ENCODE measurements at places on chromosomes 5 and 9.
A peak's percentile ranks its signal among the peaks of the same experiment; 100 is the strongest.

DNA sequence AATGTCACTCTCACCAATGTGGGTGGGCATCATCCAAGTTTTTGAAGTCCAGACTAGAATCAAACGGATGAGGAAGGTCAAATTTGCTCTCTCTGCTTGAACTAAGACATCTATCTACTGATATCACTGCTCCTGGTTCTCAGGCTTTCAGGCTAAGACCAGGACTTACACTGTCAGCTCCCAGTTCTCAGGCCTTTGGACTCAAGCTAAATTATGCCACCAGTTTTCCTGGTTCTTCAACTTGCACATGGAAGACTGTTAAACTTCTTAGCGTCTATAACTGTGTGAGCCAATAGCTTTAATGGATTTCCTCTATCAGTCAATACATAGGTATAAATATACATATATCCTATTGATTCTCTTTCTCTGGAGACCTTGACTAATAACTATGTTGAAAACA is 35.3 kb downstream of the LYRM7 start:
- no peak for DNase-seq

GRCh38 chr5:63011158-63011557 is 432.5 kb downstream of the LRRC70 start:
- DNase-seq: no peak

GRCh38 chr9:125586172-125586511 is 120.9 kb downstream of the MAPKAP1 start:
- DNase-seq: no peak

- DNase-seq: no peak
These were observed 187.0 kb downstream of the CARTPT start for GRCh38 chr5:71905834-71906711.

GRCh38 chr5:69335341-69335935 is 2.8 kb upstream of the CCDC125 start:
- DNase-seq: no peak

DNA sequence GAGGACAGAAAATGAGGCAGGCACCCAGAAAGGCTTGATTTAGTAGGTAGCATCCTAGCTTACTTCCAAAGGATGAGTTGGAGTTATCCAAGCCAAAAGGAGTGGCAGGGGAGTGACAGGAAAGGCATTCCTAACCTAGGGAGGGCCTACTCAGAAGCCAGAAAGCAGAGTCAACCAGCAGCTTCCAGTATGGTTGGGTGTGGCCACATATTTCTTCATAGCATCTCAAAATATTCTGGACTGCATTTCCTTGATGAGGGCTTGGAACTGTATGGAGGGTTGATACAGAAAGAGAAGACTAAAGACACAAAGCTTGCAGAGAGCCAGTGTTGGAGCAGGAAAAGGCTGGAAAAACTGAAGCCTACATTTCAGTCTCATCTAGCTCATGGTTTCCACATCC is 656.8 kb upstream of the DMAC1 start:
- no peak for DNase-seq

DNA sequence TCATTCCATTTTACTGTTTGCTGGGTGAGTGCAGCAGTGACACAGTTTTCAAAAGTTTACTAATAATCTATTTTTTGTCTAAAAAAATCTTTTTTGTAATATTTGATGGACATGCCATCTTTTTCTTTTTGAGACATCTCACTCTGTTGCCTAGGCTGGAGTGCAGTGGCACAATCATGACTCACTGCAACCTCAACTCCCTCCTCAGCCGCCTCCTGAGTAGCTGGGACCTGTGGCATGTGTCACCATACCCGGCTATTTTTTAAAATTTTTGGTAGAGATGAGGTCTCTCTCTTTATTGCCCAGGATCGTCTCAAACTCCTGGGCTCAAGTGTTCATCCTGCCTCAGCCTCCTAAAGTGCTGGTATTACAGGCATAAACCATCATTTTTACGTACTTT is 86.0 kb downstream of the KDM4C start:
- no peak for DNase-seq

DNA sequence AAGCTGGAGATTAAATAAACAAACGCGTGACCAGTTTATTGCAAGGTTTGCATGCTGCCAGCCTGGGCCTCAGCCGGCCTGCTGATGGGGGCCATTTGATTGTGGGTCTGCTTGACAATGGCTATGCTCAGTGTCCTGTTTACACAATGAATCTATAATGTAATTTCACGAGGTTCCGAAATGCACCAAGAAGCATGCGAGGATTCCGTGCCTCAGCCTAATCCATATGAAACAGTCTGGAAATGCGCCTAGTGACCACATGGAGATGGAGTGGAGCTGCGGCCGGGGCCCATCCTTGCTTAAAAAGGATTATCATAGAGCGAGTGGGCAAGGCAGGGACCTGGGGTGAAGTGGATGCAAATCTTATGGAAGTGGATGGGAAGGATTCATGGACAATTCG is 382.4 kb downstream of the CDK5RAP2 start:
- no peak for DNase-seq

GRCh38 chr9:15136646-15137045 is 170.4 kb downstream of the TTC39B start:
- no peak for DNase-seq

GRCh38 chr5:122097391-122097790 is 19.3 kb upstream of the LOX start:
- no peak for DNase-seq

DNA sequence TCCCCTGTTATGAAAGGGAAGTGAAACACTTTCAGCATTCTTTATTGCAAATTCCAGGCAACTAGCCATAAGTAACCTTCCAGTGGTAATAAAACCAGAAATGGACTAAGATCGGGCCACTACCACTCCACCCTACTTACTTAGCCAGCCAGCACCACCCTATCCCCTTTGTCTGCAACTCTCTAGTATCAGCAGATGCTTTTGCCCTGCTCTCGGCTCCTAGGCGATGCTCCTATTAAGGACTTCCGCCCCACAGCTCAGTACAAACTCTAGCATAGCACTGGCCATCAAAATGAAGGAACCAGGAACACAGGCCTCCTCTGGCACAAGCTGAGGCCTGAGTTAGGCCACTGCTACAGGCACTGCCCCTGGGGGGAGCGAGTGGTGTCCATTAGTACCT is 81.2 kb downstream of the GLDC start:
- peak; percentile 20 for DNase-seq

DNA sequence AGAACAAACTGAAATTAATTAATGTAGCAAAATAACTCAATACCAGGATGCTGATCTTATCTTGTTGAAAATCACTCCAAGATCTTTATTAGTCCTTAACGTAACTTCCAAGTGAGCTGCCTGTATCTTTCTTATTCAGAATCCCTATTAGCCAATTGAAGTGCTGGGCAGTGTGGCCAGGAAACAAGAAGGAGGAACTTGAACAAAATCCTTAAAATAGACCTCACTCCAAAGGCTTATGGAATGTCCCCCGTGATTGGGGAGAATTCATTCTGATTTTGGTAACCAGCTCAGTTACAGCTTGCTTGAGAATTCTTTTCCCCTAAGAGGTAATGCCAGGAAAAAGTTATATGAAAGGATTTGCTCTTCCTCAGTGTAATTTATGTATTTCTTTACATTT is 171.0 kb downstream of the DEPDC1B start:
- no peak for DNase-seq

- peak; percentile 42 for DNase-seq
These were observed 20.7 kb downstream of the GOLGA2 start for GRCh38 chr9:128254855-128255759.

DNA sequence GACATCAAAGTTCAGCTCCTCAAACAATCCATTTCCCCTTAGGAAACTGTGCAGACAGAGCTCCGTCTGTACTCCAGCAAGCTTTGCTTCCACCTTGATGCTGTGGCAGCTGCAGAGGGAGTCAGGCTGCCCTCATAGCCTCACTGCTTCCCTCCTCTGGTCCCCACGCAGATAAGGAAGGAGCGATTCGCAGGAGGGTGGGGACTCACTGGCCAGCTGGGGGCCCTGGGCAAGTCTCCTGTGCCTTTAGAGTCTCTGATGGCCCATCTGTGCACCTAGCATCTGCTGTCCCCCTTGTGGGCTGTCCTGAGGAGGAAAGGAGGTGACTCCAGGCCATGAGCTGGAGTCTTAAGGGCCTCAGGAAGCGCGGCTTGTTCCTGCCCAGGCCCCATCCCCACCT is 121.5 kb downstream of the ENTREP1 start:
- DNase-seq: no peak

DNA sequence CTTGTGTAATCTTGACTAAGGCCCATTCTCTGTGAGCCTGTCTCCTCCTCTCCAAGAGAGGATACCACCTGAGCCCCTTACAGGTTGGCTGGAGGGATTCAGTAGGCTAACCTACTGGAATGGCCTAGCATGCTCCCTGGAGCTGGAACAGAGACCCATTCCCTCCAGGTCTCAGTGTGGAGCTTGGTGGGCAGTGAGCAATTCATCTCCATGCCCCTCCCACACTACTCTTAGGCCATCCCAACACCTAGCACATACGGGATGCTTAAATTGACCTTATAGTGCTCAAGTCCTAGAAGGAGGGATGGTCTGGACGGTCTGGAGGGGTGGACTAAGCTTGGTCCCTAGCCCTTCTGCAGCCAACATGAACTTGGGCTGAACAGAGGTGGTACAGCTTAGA is 75.6 kb downstream of the CRB2 start:
- DNase-seq: no peak

- DNase-seq: no peak
These were observed 53.1 kb downstream of the GABRA1 start for GRCh38 chr5:161900981-161901380.

GRCh38 chr9:115888131-115888530 is 265.5 kb upstream of the PAPPA start:
- DNase-seq: no peak

GRCh38 chr9:33349743-33350142 is 52.6 kb downstream of the AQP7 start:
- DNase-seq: no peak

- no peak for DNase-seq
These were observed 3.7 kb upstream of the DNAJC25 start for GRCh38 chr9:111627260-111627963.

DNA sequence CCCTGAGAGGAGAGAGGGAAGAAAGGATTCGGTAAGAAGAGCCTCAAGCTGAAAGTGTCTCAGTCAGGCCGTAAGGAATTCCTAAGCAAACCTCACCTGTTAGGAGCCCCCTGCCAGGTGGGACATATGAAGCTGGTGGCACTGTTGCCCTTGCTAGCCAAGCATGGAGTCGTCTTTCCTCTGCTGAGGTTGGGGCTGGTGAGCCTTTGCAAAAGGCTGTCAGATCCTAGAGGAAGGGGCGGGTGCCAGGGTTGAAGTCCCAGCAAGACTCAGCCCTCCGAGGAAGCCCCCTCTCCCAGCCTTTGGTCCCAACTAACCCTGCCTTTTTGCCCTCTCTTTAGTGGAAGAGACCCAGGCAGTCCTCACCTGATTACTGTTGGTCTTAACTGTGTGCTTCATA is 5.5 kb upstream of the SMIM32 start:
- DNase-seq: no peak

GRCh38 chr9:99486684-99487083 is 264.6 kb downstream of the SEC61B start:
- DNase-seq: no peak

DNA sequence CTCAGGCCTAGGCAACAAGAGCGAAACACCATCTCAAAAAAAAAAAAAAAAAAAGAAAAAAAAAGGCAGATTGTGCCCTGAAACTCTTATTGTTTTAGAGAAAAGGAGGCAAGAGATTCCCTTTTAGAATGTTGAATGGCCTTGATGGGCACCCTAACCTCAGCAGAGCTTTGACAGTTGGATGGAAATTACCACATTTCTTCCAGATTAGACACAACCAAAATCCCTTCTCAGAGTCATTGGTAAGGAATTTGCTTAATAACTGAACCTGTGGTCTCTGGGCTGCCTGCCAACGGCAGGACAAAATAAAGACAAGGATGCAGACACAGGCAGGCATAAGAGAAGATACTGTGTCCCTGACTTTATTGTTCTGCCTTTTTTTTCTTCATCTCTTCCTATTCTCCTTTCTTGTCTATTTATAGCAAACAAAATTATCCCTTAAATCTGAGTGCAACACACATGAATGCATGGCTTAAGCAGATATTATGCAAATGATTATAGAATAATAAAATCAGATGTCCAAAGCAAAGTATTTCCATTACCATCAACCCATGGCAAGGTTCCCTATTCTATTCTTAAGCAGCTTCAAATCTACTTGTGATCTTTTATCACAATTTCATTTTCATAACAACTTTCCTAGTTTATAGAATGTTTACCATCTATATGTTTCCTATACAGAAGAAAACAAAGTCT is 37.3 kb upstream of the TRIO start:
- DNase-seq: peak; percentile 97

- no peak for DNase-seq
These were observed 136.1 kb upstream of the RUSC2 start for GRCh38 chr9:35353731-35354365.

GRCh38 chr9:131837316-131837715 is 97.4 kb upstream of the RAPGEF1 start:
- no peak for DNase-seq

- no peak for DNase-seq
These were observed 1481.5 kb downstream of the EFNA5 start for GRCh38 chr5:106189121-106189809.

DNA sequence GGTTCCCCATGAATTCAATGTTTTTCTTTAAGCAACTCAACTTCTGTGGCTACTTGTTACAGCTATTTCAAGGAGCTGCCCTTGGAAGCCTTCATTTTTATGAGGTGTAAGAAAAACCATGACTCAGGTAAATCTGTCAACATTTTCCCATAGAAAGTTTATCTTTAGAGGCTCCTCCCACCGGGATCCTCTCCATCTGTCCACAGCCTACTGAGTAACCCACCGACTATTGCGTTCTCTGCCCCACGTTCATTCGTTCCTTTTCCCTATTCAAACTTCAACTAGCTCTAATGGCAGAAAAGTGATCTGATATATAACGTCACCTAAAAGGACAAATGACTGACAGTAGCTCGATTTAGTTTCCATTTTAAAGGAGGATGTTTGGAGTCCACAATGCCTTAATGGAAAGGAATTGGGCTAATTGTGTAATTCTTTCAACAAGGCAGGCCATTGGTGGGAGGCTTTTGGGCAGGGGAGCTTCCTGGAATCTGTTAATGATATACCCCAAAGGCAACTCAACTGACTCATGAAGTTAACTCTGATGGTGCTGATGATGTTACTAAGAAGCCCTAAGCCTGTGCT is 29.3 kb upstream of the NR3C1 start:
- peak; percentile 89 for DNase-seq

DNA sequence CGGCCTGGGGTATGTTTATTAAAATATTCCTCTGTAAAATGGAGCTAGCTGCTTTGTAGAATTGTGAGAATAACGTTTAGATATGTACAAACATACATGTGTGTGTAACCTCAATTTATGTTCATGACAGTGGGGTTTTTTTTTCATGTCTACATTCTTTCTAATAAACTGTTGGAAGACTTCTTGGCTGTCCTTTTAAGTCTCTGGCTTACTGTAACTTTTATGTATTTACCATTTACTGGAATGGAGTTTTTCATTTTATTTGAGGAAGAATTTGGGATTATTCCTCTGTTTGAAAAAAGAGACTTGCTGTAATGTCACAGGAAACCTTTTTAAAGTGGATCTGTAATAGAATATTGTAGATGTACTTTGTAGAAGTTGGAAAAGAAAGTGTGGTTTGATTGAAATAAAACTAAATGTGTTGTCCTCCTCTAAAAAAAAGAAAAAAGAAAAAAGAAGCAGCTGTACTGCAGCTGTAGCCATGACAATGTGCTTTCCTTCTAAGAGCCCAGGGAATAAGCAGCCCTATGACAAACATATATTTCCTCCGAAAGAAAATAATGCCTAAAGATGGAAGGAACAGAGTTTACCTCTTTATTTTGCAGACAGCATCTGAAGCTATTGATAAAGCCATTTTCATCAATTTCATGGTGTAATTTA is 71.2 kb upstream of the FREM1 start:
- no peak for DNase-seq
